T-helper 1 cell (primary cell): ENCODE measurements at places on chromosomes 13 and 19.
A peak's percentile ranks its signal among the peaks of the same experiment; 100 is the strongest.

DNA sequence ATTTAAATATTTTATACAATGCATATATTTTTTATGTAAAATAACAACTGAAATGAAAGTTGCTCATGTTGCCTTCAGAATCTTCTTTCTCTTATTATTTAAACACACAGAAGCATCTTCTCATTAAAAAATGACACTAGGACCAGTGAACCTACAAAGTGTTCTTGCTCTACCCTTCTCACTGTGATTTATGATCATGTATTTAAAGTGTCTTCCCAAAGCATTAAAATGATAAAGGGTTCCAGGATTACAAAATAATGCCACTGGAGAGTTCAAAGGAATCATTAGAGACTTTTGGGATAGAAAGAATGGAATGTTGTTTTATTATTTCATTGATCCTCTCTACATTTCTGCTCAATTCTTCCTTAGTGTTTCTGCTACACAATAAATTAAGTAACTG lies 643.6 kb upstream of the SLITRK1 start:
- no peak for DNase-seq

DNA sequence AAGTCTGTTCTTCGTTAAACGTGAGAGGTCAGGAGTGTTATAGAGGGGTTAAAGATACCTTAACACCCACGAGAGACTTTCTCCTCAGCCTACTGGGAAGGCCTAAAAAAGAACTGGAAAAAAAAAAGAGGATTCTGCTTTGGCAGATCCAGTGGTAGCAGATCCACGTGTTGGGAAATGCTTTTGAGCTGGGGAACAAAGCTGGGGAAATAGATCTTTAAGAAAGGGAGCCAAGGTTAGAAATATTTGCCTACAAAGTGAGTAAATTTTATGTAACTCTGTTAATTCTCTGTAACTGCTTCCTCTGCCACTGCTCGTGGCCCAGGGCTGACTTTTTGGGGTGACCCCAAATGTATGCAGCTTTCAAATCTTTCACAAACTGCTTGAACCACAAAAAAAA lies 11.7 kb downstream of the RFX2 start:
- DNase-seq: no peak

DNA sequence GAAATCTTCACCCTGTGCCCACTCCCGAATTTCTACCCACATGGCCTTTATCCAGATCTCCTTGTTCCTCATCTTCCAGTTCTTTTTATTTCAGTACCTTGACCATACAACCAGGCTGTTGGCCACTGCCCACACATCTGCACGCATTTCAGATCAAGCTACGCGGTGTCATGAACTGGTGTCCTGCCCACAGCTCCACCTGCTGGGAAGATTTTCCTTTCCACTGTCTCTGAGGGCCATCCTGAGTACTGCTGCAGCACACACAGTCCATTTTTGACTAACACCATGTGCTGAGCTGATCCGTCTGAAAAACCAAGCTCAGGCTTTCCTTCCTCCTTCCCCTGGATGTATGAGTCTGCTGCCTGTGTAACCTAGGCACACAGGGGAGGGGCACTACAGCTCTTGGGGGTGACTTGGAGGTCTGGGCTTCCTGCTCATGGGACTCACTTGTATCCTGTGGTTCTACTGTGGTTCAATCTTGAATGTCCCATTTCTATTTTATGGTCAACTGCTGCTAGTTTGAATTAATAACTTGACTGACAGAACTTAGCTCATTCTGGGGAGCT lies 71.9 kb downstream of the WASF3 start:
- no peak for DNase-seq

GRCh38 chr13:45276913-45277312 lies 64.1 kb downstream of the TPT1 start:
- no peak for DNase-seq

- DNase-seq: no peak
These were observed 82.9 kb downstream of the RAB20 start for GRCh38 chr13:110478405-110479214.

- no peak for DNase-seq
These were observed 3.3 kb downstream of the RPS19 start for GRCh38 chr19:41863209-41863931.

- DNase-seq: no peak
These were observed at the start of gene ERICH6B for GRCh38 chr13:45615501-45616101. Gene ERICH6B, minus strand, starts transcription at chr13:45615739. Its CDS starts 18,734 bp downstream, at chr13:45597005.

GRCh38 chr13:110916301-110917142 lies 1.7 kb upstream of the ANKRD10 start:
- DNase-seq: no peak

GRCh38 chr19:3359015-3359918 lies 7.1 kb upstream of the NFIC start:
- peak; percentile 64 for DNase-seq

- DNase-seq: peak; percentile 32
These were observed at the start of gene UNC13A for GRCh38 chr19:17687857-17688784. Gene UNC13A, minus strand, starts transcription at chr19:17688354. Its CDS starts 155 bp downstream, at chr19:17688199.

- no peak for DNase-seq
These were observed 6.2 kb downstream of the TLE6 start for GRCh38 chr19:2983351-2984214.

DNA sequence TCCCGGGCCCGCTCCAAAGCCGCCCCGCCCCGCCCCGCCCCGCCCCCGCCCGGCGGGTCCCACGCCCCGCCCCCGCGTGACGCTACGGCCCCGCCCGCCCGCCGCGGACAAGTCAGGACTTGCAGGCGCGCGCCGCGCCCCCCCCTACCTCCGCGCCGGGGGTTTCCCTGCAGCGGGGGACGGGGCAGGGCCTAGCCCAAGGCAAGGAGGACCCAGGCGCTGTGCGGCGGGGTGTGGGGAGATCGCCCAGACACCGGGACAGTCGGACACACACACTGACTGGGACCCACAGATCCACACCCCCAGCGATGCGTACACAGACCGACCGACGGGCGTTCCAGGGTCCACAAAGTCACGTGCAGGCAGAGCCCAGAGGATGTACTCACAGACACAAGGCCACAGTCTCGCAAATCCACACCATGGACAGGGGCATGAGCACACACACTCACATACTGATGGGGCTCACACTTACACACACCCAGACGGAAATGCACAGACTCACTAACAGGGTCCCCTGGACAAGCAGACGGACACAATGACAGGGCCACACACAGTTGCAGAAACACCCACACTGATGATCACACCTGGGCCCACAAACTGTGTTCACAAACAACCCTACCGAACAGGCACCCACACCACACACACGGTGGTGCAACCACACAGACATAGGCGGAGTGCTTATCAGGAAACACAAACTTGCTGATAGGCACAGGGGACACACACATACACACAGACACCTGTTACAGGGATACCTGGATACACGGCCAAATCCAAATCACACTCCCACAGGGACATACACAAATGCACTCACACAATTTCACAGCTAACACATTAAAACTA lies 436 bp upstream of the BBC3 start:
- DNase-seq: peak; percentile 89

- no peak for DNase-seq
These were observed 15.4 kb upstream of the CPAMD8 start for GRCh38 chr19:17041976-17042375.

DNA sequence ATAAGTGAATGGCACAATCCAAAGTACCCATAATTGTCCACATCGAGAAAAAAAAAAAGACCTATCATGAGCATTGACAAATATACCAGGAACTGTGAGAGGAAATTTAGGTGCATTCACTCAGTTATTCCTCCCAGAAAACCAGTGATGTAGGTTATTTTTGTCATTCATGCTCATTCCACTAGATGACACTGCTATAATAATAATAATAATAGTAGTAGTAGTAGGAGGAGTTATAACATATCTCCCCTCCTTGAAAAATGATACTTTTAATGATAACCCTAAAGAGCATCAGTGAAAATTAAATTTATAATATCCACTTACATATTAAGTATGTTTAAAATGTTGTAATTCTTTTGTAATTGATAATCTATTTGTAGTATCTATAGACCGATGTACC lies 463.9 kb upstream of the MIR17HG start:
- DNase-seq: no peak

GRCh38 chr19:41861846-41862245 lies 1.8 kb downstream of the RPS19 start:
- DNase-seq: no peak

DNA sequence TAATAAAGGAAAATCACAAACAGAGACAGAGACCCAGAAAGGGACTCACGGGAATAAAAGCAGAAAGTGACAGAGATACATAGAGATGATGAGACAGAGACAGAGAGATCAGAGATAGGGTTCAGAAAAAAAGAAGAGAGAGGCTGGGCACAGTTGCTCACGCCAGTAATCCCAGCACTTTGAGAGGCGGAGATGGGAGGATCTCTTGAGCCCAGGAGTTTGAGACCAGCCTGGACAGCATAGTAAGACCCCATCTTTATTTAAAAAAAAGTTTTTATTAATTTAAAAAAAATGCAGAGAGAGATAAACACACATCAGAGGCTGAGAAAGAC lies 19.4 kb upstream of the FOSB start:
- no peak for DNase-seq

- no peak for DNase-seq
These were observed 321.2 kb downstream of the DIAPH3 start for GRCh38 chr13:59842507-59842906.

GRCh38 chr13:52830946-52831345 lies 17.5 kb downstream of the PCDH8 start:
- DNase-seq: no peak

- no peak for DNase-seq
These were observed 10.3 kb downstream of the LENG1 start for GRCh38 chr19:54149021-54149812.

DNA sequence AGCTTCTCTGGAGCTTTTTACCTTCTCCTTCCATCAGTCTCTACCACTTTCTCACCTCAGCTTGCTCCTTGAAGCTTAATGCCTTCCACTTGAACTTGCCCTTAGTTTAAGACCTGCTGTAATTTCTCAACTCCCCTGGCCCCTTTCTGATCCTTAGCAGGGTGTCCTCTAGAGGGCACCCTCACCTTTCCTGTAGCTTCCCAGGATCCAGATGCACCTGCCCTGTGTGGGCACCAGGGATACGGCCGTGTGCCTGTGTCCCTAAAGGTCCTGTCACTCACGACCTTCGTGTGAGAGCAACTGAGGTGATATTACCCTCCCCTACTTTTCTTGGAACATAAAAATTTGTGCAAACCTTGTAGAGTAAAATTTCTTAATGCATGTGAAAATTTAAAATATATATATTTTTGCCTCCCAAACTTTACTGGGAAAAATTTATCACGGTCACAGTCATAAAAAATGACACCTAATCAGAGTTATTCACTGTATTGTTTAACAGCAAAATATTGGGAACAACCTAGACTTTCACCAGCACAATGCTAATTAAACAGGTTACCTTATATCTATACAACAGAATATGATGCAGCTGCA lies 46.4 kb downstream of the PSG3 start:
- DNase-seq: no peak
